Stimulated activated CD4-positive, alpha-beta T cell treated with anti-CD3 and anti-CD28 coated beads, TNF-alpha, amount 100 ng/mL, for 4 hours (primary cell): ENCODE measurements at places on chromosomes 6 and 20.
A peak's percentile ranks its signal among the peaks of the same experiment; 100 is the strongest.

- DNase-seq: no peak
Measured at GRCh38 chr6:155272353-155273232, 8.8 kb downstream of the CLDN20 start.

DNA sequence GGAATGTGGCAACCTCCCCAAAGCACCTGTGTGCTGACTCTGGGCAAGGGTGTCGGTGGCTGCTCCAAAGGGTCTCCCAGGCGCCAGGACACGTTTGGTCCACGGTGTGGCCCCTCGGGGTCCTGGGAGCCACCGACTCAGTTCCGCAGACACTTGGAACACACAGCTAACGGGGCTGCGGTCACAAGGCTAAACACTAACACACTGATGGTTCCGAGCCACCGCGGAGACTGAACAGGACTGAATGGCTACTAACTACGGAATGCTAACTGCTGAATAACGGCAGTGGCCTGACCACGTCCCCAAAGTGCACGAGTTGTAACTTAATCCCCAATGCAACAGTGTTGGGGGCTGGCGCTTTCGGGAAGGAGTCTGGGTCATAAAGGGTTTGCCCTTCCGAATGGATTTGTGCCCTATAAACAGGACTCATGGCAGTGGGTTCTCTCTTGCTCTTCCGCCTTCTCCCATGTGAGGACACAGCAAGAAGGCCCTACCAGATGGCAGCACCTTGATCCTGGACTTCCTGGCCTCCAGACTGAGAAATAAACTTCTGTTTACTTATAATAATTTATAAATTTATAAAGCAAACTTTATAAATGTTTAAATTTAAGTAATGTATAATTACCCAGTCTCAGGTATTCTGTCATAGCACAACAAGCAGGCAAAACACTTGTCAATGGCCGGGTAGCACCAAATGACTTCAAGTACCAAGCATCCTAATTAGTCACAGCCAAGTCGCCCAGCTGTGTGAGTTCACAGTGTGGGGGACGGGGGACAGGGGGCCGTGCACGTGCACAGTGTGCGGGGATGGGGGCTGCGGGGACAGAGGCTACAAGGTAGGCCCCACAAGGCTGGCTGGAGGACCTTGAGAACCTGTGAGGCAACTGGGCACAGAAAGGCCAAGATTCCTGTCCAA is 2.3 kb upstream of the EEF1A2 start:
- no peak for DNase-seq

DNA sequence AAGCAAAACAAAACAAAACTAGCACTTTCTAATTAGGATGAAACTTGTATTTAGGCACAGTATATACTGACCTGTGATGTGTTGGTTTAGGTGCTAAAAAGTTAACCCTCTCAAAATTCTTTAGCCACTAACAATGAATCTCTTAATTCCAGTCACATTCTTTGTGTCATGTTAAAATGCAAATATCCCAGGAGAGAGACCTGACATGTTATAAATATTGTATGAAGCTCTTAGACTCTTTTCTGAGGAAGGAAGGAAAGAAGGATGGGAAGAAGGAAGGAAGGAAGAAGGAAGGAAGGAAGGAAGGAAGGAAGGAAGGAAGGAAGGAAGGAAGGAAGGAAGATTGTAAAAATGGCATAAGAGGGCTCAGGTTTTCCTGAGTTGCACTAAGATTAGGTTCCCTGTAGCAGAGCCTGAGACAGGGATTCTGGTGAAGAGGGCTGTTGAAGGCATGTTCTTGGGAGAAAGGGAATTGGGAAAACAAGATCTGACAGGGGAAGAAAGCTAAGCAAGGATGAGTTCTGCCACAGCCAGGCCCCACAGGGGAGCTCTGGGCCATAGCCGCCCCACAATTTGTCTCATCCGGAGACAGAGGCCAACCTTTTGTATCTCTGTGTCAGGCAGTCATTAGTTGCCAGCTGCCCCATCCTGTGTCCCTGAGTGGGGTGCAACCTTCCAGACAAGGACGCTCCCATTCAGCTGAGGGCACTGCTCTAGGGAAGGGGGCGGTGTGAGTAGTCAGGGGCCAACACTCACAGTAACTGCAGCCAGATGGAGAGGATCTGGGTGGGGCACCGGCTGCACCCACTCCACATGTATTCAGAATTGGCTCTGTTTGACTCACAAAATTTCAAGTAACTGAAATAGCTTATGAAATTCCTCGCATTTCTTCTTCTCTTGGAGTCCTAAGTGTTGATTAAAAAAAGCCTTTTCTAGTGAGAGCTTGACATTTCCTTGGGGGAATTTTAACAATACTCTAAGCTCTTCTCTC is 189.3 kb upstream of the ARG1 start:
- no peak for DNase-seq

DNA sequence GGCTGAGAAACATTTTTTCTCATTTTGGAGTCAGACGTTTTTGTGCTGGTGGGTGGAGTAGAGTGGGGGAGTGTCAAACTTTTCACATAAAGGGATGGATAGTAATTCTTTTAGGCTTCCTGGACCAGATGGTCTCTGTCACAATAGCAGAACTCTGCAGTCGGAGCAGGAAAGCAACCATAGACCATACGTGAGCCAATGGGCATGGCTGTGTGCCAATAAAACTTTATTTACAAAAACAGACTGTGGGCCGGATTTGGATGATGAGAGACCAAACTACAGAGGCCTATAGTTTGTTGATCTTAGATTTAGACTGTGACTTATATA is 70.8 kb upstream of the SLC22A23 start:
- DNase-seq: no peak

DNA sequence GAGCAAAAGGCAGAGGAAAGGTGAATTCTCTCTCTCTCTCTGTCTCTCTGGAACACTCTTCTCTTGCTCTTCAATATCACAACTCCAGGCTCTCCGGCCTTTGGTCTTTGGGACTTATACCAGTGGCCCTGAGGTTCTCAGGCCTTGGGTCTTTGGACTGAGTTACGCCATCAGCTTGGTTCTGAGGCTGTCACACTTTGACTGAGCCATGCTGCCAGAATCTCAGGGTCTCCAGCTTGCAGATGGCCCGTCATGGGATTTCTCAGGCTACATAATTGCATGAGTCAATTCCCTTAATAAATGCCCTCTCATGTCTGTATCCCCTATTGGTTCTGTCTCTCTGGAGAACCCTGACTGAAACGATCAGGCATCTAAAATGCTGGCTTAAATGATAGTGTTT is 12.9 kb downstream of the BTN2A1 start:
- DNase-seq: no peak

- no peak for DNase-seq
Measured at GRCh38 chr20:49973981-49974380, 8.8 kb upstream of the SNAI1 start.

DNA sequence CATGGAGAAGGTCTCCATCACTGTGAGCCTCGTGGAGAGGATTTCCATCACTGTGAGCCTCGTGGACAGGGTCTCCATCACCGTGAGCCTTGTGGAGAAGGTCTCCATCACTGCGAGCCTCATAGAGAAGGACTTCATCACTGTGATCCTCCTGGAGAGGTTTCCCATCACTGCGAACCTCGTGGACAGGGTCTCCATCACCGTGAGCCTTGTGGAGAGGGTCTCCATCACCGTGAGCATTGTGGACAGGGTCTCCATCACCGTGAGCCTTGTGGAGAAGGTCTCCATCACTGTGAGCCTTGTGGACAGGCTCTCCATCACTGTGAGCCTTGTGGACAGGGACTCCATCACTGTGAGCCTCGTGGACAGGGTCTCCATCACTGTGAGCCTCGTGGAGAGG is 140.4 kb downstream of the ERMARD start:
- no peak for DNase-seq

GRCh38 chr20:50115041-50115512 is 2.1 kb upstream of the UBE2V1 start:
- no peak for DNase-seq

- DNase-seq: no peak
Measured at GRCh38 chr6:29558439-29559079, 973 bp downstream of the UBD start.

GRCh38 chr20:63362436-63363009 is 1.4 kb upstream of the CHRNA4 start:
- no peak for DNase-seq

DNA sequence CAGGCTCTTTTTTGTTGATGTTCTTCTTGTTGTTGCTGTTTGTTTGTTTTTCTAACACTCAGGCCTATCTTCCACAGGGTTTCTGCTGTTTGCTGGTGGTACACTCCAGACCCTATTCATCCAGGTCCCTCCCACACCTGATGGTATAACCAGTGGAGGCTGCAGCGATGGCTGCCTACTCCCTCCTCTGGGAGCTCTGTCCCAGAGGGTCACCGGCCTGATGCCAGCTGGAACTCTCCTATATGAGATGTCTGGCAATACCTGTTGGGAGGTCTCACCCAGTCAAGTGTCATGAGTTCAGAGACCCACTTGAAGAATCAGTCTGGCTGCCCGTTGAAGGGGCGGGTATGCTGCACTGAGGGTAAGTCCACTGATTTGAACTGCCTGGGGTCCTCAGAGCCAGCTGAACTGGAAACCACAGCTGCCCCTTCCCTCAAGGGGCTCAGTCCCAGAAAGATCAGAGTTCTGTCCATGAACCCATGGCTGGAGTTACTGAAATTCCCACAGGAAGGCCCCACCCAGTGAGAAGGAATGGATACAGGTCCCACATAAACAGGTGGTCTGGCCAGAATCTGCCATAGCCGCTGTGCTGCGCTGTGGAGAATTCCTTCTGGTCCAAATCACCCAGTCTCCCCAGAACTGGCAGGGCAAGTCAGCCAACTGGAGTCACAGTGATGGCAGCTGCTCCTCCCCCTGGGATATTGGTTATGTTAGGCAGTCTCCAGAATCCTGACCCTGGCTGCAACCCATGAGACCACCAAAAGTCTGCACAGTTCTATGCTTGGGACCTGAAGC is 664.4 kb downstream of the FRK start:
- DNase-seq: no peak

DNA sequence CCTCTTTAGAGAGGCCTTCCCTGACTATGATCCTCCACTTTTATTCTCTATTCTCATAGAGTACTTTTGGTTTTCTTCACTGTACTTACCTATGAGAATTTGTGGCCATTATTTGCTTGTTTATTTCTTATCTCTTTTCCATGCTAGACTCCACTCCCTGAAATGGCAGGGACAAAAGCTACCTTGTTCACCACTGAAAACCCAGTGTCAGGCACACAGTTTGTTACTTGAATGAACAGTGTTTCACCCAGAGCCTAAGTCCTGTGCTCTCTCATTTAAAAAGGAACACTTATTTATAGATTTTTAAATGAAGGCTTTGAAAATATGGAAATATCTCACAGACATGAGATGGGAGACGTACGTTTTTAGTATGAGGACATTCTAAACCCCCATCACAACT is 47.7 kb upstream of the ENPP5 start:
- no peak for DNase-seq

GRCh38 chr6:68730291-68731054 is 95.4 kb downstream of the ADGRB3 start:
- no peak for DNase-seq

DNA sequence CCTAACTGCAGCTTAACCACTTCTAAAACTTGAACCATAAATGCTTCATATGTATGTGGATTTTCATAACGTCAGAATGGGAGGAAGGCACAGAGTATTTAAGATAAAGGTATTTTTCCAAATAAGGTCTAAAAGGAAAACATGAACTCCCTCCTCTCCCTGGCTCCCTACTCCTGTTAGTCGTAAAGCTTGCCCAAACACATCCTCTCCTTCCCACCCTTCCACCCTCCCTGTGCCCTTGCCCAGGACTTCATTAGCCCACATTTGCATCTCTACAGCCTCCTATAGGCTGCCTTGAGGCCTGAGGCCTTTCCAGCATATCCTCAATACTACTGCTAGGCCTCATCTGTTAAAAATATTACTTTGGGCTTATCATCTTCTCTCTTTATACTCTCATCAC is 17.1 kb upstream of the SMIM13 start:
- DNase-seq: no peak

- no peak for DNase-seq
Measured at GRCh38 chr6:78810698-78811097, 56.7 kb upstream of the IRAK1BP1 start.

DNA sequence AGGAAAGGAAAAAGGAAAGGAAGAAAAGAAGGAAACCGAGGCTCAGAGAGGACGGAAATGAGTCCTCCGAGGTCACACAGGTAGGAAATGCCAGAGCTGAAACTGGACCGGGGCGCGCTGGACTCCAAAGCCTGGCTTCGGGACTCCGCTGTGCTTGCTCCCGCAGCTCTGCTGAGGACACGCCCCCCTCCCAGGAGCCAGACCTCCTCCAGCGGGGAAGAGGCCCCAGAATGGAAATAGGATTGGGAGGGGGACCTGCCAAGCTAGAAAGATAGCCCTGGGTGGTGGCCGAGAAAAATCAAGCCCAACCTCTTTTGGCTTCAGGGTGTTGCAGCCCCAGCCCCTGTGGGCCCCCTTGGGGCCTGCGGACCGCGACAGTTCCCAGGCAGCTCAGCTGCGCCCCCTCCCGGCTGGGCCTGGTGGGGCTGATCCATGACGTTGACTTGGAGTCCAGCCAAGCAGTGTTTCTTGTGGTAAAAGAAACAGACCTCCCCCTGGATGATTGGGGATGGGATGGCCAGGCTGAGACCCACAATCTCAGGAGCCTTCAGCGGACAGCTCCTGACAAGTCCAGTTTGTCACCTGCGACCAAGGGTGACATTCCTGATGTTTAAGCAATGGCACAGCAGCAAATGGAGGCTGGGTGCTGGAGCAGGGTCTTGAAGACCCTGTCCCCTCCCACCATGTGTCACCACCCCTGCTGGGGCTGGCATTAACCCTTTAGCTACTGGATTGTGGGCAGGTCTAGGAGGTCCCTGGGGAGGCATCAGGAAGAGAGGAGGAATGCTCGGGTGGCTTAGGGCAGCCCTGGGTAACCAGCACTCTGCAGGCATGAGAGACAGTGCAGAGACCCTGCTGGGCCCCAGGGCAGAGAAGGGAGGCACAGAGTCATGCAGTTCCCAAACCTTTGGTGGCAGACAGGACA is 55.4 kb downstream of the RIPOR3 start:
- peak; percentile 8 for DNase-seq

GRCh38 chr20:57080796-57081195 is 185.6 kb downstream of the BMP7 start:
- no peak for DNase-seq

GRCh38 chr20:32206760-32207625 is 550 bp downstream of the PLAGL2 start:
- DNase-seq: no peak

- no peak for DNase-seq
Measured at GRCh38 chr6:28693751-28694443, 168.2 kb downstream of the GPX5 start.

DNA sequence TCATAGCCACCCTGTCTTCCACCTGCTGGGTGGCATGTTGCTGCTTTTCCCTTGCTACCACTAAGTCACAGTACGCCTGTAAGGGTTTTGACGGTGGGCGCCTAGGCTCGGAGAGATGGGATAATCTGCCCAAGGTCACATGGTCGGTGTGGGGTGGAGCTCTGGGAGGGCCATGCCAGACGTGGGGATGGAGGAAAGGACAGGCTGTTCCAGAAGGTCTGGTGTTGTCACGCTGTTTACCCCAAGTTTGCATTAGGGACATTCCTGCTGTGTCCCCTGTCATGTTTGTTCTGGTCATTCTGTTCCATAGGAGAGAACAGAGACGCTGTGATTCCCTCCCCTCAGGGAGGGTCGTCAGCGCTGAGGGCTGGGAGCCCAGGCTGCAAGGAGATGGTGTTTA is 16.1 kb downstream of the IP6K3 start:
- DNase-seq: no peak
